ENCODE measurements at places on chromosomes 5 and 9.

GRCh38 chr9:122113574-122113973 lies 20.5 kb upstream of the TTLL11 start:
- DNase-seq: no peak

GRCh38 chr5:160649304-160649703 lies 202.7 kb downstream of the ATP10B start:
- no peak for DNase-seq

GRCh38 chr5:14479143-14479696 lies 102.4 kb upstream of the OTULINL start:
- DNase-seq: no peak

DNA sequence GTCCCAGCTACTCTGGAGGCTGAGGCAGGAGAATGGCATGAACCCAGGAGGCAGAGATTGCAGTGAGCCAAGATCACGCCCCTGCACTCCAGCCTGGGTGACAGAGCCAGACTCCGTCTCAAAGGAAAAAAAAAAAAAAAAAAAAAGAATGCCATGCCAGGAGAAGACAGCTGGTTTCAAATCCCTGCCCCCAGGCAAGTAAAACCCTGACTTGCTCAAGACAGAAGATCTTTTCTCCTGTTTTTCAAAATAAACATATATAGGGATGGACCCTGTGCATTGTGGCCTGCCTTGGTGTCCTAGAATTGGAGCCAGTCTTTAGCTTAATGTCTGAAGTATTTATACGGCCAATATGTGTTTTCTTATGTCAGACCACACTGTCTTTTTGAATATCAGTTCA lies 177.1 kb downstream of the NR3C1 start:
- DNase-seq: no peak

DNA sequence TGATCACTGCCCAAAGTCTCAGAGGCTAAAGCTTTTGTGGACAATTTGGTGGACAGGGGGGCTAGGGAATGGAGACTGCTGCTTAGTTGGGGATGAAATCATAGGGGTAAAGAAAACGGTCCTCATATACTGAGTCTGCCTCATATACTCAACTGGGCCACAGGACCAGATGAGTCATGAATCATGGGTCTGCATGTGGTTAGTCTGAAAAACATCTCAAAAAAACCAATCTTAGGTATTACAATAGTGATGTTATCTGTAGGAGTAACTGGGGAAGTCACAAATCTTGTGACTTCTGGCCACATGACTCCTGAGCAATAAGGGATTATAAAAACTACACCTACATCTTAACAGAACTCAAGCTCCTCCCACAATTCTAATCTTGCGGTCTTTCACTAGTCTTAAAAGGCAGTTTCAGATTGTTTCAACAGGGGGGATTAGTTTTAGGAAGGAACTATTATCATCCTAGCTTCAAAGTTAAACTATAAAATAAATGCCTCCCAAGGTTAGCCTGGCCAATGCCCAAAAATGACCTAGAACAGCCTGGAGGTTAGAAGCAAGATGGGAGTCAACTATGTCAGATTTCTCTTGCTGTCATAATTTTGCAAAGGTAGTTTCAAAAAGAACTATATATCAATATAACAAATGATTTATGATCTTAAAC lies 17.5 kb downstream of the TMEM161B start:
- no peak for DNase-seq

DNA sequence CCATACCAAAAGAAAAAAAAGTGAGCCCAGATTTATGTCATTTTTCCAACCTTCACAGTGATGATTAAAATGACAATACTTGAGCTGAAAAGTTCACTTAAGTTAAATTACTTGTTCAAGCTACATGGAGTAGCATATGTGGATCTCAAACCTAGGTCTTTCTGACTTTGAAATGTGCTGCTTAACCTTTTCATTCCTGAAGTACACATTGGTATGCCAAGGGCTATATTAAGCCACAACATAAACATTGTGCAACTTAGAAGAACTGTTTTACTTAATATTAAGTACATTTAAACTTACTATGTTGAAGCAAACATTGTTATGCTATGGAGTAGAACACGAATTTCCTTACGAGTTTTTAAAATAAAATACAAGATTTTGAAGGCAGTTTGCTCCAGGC lies 105.0 kb downstream of the GIN1 start:
- no peak for DNase-seq

Data from mesothelial cell of epicardium (in vitro differentiated cells).